ENCODE measurements at places on chromosomes 7 and 10.

GRCh38 chr7:143361552-143362130 is 872 bp downstream of the FAM131B start:
- DNase-seq = no peak

GRCh38 chr7:24123076-24123475 is 160.9 kb upstream of the NPY start:
- DNase-seq = no peak

GRCh38 chr7:149125189-149125862 is 798 bp downstream of the ZNF425 start:
- no peak for DNase-seq

- no peak for DNase-seq
These were observed 16.6 kb downstream of the GTF2I start for GRCh38 chr7:74674166-74674565.

DNA sequence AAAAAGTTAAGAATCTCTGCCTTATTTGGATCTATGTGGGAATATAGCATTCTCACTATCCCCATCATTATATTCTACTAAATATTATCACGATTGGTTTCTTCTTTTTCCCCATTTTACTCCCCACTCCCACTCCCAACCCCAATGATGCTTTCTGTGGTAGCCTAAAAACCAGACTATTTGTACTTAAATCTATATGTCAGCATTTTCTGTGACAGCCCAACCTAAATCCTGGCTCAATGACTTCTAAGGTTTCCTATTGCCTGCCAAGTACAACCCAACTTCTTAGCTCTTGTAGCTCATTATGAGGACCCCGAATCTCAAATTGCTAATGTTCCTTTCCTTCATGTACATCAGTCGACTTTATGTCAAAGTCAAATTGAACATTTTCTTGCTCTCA is 598.6 kb downstream of the XPNPEP1 start:
- no peak for DNase-seq

All from NCI-H446 (cell line).